ENCODE measurements at places on chromosomes 3 and 15.

DNA sequence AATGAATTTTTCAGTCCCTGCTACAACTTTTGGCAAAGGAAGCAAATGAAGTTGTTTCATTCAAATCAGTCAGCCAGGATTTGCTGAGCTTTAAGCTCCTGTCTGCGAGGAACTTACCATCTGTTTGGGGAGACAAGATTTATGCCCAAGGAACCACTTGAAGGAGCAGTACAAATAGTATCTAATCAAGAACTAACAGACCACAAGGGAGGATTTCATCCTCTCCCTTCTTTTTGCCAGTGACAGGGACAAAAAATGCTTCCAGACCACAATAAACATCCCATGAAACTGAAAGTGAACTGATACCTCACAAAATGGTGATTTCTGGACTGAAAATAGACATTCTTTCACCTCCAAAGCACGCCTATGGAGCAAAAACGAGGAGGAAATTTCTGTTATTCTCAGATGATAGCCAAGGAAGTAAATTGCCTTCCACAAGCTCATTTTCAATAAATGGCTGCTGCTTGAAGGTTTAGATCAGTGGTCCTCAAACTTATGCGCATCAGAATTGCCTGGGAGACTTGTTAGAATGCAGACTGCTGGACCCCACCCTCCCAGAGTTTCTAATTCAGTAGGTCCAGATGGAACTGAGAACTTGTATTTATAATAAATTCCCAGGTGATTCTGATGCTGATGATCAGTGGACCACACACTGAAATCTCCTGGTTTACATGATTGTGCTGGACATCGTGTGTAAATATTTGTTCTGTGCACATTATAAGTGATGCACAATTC is 202.4 kb upstream of the GADL1 start:
- DNase-seq = no peak

GRCh38 chr3:43062564-43063040 is 43.3 kb downstream of the POMGNT2 start:
- DNase-seq = no peak

GRCh38 chr3:17355591-17355990 is 386.8 kb downstream of the TBC1D5 start:
- DNase-seq = no peak

- DNase-seq = no peak
These were observed 184.5 kb downstream of the USP13 start for GRCh38 chr3:179837374-179837773.

GRCh38 chr3:71022551-71023335 is 560.8 kb downstream of the FOXP1 start:
- no peak for DNase-seq

Data from DMS153 (cell line).